CD4-positive, alpha-beta T cell treated with Interleukin-10 for 1 hour (primary cell): ENCODE measurements at places on chromosomes 3 and 15.
A peak's percentile ranks its signal among the peaks of the same experiment; 100 is the strongest.

DNA sequence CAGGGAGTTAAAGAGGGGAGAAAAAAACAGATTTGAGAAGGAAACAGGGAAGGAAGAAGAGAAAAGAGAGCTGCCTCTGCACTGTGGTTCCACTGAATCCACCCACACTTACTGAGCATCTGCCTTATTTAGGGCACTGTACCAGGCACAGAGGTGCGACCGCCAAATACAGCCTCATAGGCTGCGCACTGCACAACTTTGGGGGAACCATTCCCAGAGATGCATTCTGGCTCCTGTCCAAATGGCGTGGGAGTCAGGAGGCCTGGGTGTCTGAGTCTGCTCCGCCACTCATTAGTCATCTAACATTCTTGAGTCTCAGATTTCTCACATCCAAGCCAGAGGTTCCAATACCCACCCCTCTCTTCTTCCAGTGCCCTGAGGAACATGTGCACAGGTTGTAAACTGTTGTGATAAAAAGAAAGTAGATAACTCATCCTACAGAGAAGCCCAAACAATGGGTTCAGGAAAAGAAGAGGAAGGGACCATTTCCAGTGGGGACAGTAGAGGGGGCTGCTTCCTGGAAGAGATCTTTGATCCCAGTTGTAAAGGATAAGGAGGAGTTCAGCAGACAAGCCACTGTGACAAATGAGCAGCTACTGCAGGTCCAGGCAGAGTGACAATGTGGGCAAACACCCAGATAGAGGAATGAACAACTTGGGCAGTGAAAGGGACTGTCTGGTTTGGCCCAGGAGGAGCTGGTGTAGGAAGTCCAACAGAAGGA, 254.6 kb downstream of the UACA start:
- no peak for DNase-seq

DNA sequence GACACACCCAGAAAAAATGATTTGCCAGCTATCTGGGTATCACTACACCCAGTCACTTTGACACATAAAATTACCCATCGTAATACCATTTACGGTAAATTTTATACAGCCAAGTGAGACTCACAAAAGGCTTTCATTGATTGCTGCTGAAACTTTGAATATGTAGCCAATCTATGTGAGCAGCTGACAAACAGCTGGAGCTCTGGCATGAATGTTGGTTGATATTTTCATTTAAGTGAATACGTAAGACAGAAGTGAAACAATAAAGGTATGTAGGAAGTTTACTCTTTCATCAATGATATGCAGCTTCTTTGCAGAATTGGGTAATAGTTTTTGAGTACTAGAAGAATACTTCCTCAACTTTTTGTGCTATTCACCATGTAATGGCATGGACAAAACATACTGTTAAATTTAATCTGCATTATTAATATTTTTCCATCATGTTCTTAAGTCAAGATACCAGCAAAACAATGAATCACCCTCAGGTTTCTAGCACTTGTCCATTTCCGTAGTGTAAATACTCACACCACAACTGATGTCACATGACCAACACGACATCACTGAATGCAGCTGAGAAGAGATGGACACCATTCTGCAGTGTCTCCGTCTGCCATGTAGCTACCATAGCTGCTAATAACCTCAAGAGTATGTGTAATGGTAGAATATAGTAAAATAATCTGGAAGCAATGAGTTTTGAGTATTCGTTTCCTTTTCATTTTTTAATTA, 205.9 kb upstream of the HES1 start:
- no peak for DNase-seq

GRCh38 chr3:4508048-4508981, 15.2 kb downstream of the ITPR1 start:
- no peak for DNase-seq

DNA sequence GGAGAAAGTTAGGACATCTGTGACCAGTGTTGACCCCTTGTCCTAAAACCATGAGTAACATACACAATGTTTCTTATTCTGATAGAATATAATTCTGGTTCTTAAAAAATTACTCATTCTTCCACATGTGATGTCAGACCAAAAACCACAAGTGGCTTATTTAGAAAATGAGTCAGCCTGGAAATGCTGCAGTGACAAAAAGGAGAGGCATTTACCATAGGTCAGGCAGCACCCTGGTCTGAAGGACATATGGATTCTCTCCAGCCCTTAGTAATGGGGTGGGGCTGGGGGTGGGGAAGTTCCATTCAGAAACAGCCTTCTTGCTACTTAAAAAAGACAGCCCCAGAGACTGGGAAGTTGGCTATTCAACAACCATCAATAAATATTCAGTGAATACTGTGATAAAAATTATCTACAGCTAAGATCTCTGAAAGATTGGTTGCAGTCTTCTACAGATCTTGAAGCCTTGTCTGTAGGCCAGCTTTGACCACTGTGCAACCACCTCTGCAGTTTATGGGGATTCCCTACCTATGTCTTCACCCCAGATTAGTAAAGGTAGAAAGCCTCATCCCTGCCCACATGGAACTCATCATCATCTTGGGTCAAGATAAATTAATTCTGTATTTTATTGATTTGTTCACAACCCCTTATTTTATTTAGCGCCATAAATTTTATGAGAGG, 34.9 kb upstream of the TIMP4 start:
- DNase-seq, result peak; percentile 12

DNA sequence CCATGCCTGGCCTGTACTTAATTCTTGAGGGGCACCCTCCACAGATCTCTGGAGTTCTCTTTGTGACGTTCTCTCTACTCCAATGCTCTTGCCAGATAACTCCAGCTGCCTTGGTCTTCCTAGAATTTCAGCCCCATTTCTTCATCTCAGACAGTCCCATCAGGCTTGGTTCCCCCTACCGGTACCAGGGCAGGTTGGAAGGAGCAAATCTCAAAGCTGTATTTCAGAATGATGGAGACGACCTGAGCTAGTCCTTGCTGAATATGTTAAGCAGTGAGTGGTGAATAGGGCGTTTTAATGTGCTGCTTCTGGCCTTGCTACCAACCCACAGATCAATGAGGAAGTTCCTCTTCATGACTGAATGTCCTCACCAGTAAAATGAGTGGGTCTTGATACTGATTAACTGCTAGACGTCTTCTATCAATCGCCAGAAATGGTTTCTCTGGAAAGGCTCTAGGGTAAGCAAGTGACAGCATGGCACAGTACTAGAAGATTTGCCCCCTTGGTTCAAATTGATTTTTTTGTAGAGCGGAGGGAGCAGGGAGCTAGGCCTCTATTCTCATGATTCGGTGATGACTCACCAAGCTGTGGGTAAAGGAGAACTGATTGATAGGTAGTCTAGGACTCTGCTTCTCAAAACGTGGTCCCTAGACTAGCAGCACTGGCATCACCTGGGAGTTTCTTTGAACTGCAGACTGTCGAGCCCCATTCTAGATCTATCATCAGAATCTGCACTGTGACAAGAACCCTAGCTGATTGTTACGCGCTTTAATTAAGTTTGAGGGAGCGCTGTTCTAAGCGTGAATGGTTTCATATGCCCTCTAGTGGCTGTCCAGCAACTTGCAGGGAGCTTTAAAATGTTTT, 67.8 kb downstream of the UBP1 start:
- peak; percentile 59 for DNase-seq

DNA sequence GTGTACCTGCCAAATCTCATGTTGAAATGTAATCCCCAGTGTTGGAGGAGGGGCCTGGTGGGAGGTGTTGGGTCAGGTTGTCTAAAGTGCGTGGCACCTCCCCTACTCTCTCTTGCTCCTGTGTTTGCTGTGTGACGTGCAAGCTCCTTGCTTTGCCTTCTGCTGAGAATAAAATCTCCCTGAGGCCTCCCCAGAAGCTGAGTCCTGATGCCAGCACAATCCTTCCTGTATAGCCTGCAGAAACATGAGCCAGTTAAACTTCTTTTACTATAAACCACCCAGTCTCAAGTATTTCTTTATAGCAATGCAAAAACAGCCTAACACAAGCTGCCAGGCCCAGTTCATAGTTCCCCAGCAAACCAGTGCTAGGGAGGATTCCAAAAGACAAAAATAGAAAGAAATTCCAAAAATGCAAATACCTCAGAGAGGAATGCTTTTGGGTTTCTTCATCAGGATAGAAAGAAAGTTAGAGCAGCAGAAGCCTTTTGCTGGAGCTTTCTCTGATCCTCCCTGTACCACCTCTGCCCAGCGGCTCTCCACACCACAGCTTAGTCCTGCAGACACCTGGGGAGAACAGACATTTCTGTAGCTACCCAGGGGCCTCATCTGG, 25.9 kb upstream of the CDV3 start:
- no peak for DNase-seq

DNA sequence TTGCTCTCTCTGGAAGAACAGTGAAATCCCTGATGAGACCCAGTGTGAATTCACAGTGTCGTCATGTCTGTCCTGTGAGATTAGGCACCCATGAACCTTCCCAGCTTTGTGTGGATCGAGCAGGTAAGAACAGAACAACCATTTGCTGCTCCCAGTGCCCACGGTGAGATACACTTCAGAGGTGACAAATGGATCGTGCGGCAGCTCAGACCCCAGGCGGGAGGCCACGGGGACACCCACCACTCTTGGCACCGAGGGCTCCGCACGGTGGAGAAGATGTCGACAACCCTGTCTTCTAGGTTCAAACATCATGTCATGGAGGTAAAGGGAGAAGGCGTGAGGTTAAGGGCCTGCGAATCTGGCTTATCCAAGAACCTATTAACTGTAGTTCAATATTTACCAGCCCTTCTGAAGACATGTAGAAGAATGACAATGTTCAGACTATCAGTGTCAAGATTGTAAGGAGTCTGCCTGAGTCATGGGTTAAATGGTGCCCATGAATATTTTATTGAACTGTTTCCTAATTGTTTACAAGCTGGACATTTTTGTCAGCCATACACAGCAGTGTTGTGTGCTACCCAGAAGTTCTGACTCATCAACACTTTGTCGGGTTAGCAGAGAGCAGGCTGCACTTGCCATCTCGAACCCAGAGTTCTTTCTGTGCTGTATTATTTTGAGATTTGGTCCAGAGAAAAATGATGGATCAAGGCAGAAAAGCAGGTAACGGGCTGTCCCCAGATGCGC, 15.5 kb upstream of the PCSK6 start:
- no peak for DNase-seq

DNA sequence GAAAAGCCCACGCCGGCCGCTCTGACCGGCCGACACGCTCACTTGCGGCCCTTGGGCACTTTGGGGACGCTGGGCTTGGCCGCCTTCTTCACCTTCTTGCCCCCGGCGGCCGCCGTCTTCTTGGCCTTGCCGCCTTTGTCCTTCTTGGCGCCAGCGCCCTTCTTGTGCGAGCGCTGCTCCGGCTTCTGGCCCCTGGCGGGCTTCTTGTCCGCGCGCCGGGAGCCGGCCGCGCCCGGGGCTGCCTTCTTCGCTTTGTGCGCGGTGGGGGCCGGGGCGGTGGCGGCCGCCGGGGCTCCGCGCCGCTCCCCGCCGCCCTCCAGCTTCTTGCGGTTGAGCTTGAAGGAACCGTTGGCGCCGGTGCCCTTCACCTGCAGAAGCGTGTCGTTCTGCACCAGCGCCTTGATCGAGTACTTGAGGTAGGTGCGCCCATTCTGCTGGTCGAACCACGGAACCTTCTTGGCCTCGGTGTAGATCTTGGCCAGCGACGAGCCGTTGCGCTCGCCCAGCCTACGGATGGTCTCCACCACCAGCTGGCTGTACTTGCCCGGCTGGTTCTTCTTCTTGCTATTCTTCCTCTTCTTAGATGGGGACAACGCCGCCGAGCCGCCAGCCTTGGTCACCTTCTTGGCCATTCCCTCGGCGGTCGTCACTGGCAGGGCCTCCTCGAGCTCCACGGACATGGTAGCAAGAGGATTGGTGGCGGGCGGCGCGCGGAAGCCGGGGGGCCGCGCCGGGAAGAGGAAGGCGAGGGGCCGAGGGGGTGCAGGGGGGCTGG, 36.7 kb downstream of the HMCES start:
- peak; percentile 45 for DNase-seq
